ENCODE measurements at places on chromosomes 3 and 15.

GRCh38 chr15:35427091-35427490, 118.9 kb downstream of the DPH6 start:
- DNase-seq = peak; percentile 60

GRCh38 chr3:61559136-61559731, 2.1 kb upstream of the PTPRG start:
- peak; percentile 47 for DNase-seq

- DNase-seq = peak; percentile 93
Observed at GRCh38 chr15:38714309-38715072, 149.9 kb upstream of the RASGRP1 start.

- DNase-seq = peak; percentile 90
Observed at GRCh38 chr3:127799476-127800222, 22.7 kb downstream of the MGLL start.

DNA sequence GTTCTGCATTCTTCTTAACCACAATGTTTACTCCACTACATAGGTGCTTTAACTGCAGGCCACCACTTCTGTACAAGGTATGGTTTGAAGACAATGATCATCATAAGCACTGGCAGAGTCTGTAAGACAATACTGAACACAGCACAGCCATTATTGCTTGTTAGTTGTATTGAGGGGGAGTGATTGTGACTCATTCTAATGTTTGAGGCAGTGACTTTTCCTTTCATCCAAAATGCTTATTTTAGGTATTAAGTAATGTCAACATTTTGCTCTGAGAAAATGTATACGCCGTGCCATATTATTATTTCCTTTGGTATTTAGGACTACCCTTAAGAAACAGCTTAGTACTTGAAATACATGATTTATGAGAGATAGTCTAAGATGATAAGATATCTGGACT, 618.2 kb upstream of the ZNF717 start:
- DNase-seq = no peak

DNA sequence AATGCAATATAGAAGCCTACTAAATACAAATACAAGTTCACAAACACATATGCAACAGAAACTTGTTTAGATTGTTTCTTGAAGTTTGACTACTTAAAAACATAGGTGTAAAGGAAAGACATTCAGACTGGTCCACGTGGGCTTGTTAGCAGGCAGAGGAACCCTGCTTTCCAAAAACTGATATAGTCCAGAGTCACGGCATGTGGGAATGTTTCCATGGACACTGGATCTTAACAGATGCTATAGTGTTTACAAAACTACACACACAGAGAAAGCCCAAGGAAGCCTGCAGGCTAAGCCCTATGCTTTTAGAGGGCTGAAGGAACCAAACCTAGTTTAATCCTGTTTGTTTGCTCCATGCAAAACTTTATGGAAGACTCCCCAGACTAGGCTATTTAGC, 45.2 kb upstream of the LRRC58 start:
- DNase-seq = no peak

DNA sequence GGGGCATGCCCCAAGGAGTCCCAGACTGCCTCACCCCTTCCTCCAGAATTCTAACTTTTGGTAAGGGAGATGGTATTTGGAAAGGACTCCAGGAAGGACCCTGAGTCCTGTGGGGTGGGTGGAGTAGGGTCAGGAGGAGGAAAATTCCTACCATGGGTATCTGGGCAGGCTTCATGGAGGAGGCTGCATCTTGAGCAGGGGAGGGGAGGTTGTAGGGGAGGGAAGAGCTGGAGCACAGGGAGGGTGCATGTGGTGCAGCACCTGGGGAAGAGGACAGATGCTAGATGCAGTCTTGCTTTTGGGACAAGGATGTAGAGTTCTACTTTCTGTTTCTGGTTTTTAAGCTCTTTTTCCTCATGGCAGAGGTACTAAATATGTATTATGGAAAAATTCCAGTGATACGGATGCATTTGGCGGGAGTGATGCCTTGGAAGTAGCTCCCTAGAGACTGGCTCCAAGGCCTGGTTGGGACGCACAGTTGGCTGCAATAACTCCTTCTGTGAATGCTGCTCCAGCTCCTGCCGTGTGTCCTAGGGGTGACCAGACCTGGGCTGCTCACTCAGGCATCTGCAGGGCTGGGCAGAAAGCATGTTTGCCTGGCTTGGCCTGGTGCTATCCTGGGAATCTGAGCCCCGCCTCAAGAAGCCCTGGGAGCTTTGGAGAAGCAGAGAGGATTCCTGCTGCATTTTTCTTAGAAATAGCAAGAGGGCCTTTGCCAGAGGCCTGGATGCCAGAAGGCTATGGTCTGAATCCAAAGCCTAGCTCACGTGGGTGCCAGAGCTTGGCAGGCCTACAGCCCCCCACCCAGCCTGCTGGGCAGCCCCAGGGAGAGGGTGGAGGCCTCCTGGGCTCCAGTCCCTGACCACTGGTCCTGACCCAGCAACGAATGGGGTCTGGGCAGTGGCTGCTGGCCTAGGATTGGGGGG, 10.1 kb downstream of the SEMA3F start:
- DNase-seq = peak; percentile 59

- peak; percentile 53 for DNase-seq
Observed at GRCh38 chr3:60742606-60743145, 508.6 kb downstream of the FHIT start.

DNA sequence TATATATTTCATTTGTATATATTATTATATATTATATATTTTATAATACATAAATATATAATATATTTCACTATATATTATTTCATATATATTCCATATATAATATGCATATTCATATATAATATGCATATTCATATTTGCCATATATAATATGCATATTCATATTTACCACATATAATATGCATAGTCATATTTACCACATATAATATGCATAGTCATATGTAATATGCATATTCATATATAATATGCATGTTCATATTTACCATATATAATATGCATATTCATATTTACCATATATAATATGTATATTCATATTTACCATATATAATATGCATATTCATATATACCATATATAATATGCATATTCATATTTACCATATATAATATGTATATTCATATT, 51.2 kb upstream of the GATA2 start:
- no peak for DNase-seq

DNA sequence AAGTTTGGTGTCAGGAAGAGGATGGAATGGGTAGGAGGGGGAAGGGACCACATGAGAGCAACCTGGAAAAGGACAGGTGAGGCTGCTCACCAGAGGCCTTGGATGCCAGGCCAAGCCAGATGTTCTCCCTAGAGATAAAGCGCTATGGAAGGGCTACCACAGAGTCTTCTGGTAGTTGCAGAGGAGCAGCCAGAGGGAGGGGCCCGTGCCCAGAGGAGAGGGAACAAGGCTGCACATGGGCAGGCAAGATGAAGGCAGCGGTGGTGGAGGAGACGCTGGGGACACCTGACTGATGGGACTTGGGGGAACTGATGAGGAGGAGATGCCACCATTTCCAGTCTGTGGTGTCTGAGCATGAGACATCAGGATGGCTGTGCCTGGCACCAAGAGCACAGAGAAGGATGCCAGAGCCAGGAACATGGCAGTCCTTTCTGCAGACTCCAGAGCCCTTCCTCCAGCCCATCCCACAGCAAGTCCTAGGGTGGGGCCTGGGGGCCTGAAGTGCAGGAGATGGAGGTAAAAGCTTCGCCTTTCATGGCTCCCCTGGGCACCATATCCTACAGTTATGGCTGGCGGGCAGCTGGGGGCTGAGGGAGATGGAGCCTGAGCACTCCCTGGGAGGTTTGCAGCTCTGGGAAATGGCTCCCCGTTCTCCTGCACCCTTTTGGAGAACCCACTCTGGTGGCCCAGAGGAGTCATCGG, 103.0 kb downstream of the ETFA start:
- no peak for DNase-seq

DNA sequence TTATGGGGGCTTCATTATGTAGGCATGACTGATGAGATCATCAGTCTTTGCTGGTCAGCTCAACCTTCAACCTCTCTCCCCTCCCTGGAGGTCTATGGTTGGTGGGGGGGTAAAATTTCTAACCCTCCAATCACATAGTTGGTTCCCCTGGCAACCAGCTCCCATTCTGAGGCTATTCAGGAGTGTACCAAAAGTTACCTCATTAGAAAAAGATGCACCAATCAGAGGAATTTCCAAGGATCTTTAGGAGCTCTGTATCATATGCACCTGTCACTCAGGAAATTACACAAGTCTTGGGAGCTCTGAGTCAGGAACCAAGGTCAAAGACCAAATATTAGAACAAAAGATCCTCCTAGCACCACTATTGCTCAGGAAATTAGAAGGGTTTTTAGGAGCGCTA, 21.4 kb upstream of the LEO1 start:
- no peak for DNase-seq

- no peak for DNase-seq
Observed at GRCh38 chr3:71125738-71126137, 457.8 kb downstream of the FOXP1 start.

DNA sequence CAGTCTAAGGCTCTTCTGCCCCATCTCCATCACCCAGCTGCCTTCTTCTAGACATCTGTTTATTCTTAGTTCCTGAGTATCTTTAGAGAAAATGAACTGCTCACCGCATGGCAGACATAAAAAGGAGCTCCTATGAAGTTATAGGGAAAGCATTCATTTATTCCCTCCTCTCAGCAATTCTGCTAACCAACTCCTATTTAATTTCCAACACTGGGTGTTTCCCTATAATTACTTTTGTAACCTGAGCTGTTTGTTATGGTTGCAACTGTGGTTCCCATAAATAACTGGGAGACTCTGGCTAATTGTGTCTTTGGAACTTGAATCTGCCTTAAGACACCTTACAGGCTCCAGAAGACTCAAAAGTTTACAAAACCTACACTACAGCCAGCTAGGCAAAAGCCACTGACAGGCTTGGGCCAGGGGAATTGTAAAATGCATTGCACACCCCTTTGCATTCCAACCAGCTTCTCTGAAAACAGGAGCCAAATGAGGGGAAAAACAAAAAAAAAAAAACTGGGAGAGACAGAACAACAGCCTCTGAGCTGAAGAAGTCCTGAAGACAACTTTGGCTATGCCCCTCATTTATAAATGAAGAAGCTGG, 231.5 kb upstream of the FEZF2 start:
- no peak for DNase-seq

DNA sequence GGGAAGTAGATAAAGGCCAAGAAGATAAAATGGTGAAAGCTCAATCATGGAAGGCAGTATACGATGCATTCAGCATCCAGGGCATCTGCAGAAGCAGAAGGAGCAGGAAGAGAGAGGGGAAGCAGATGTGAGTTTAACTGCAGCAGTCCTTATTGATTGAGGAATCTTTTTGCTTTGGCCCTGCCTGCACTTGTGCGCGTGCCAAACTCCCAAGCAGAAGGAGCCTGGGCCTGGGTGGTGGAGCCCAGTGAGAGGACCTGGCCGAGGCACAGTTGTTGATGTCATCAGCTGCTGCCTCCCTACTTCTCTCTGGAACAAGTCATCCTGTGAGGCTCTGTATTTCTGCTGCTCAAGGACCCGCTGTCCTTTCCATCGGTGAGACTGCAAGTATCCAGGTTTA, 65.5 kb upstream of the ROPN1 start:
- DNase-seq = no peak

DNA sequence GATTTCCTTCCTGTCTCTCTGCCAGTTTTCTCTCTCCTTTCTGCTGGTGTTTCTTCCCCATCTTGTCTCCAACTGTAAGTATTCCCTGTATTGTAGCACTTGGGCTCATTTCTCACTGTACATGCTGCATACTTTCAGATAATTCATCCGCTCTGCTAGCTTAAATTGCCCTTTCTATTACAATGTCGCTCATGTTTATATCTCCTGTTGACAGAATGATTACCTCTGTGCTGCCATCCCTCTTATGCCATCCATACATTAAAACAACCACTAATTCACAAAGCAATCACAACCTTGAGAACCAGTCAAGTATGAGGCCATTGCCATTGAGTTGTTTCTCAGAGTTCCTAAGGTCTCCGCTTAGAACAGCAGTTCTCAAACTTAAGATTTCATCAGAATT, 107.5 kb upstream of the SOX2 start:
- no peak for DNase-seq

DNA sequence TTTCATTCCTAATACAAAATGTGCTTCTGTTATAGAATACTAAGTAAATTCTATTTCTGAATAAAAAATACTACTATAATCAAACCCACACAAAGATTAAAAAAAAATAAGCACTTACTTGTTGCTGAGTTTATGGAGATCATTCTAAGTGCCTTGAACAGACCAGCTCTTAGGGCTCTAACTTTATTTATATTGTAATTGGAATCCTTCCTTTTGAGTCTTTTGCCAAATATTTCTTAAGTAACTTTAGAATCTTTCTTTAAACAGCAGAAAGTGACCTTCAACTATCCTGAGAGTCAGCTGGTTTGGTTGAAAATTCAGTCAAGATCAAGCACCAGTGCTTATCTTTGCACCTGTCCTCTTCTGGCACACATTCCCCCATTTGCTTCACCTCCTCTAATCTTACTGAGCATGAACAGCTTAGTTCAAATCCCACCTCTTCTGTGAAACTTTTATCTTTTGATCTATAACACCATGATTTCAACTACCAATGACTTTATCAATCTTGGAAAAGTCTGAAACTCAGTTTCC, 149.3 kb downstream of the VPS13C start:
- no peak for DNase-seq

DNA sequence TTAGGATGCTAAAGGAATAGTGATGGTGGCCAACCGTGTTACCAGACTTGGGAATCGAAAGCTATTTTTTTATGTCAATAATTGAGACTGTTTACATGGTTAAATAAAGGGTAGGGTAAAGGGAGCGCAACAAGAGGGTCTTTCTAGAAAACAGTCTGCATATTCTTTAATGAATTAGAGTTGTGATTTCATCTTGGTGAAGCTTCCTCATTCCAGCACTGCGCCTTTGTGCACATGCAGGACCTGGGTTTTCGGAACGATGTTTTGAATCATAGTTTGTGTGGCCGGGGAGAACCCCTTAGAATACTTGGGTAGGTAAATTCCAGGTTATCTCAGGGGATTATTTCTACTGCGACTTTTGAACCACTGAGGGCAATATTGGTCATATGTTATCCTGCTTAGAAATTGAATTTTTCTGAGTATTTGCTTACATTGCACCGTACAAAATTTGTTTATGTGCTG, 1.3 kb downstream of the PIK3CA start:
- DNase-seq = no peak

DNA sequence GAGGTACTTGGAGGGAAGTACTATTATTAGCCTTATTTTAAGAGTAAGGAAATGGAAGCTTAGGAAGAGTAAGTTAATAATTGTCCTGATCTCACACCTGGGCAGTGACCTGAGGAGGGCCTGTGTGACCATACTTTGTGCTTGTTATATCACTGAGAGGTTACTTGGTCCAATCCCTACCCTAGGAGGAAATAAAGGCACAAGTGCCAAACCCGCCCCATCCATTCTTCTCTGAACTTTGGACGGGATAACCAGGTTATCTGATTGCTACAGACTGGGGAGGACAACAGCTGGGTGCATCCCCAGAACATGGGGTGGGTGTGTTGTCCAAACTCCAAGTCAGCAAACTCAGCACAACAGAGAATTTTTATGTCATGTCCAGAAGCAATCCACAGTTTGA, 77.7 kb upstream of the NR2E3 start:
- no peak for DNase-seq

- DNase-seq = no peak
Observed at GRCh38 chr15:67940324-67940719, 100.5 kb upstream of the RNU6-1 start.

- no peak for DNase-seq
Observed at GRCh38 chr3:28623106-28623505, 274.5 kb upstream of the AZI2 start.

Data from HFFc6 (cell line).